HT1080 (cell line): ENCODE measurements at places on chromosomes 7 and 10. TPM values are rescaled to one million over a fixed set of nuclear protein-coding genes. Genes with fewer than 3 reads are reported as not detected.
A peak's percentile ranks its signal among the peaks of the same experiment; 100 is the strongest.

DNA sequence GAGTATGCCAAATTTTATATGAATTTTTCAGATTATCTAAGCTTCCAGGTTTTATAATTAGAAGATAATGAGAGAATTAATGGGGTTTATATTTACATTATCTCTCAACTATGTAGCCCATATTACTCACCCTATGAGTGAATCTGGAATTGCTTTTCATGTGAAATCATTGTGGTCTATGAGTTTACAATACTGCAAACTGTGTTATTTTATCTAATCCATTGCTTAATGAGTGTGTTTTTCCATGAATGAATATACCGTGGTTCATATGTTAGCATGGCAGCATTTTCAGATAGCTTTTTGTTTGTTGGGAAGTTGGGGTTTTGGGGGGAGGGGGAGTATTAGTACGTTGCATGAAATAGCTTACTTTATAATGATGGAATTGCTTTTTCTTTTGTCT is 44.5 kb downstream of the FGFBP3 start:
- no peak for DNase-seq

DNA sequence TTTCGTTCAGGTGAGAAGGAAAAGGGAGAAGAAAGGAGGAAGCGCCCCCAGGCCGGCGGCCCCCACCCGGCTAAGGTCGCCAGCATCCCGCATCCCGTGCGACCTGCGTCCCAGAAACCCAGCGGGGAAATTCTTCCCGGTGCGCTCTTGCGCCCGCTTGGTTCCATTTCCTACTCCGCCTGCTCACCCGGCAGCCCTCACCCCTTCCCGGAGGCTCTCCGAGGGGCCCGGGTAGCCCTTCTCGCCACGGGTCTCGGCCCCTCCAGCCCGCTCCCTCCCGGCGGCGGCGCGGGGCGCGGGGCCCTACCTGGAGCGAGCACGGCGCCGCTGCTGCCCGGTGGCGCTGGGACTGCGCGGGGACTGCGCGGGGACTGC is at the start of gene PRKCQ:
TSS of gene PRKCQ (minus strand) at position 373 of the 375 bp plus-strand sequence. CDS start 65,141 bp downstream, outside the sequence.
- DNase-seq: no peak

DNA sequence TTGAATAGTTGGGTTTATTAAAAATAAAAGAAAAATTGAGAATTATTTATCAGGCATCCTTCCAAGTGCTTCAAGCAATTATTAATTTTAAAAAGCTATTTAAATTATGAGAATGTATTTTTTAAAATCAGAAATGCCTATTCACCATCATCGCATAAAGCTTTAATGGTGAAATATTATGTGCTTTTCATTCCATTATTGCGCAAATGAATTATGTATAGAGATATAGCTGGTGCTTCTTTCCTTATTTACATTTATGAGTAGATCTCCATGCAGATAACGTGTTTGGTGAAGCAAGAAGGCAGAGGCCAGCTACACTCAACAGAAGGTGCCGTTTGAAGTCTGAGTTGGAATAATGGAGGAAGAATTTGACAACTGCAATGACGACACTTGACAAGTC is 549.1 kb upstream of the DPP6 start:
- no peak for DNase-seq

The PRSS1 gene
- not detected in 2 replicates for total RNA-seq

The LRRC61 gene
- total RNA-seq: not detected in 2 replicates

- peak; percentile 93 for DNase-seq
These were observed 93.2 kb downstream of the ZRANB1 start for GRCh38 chr10:125035136-125035535.

The HABP2 gene
- not detected in 2 replicates for total RNA-seq

DNA sequence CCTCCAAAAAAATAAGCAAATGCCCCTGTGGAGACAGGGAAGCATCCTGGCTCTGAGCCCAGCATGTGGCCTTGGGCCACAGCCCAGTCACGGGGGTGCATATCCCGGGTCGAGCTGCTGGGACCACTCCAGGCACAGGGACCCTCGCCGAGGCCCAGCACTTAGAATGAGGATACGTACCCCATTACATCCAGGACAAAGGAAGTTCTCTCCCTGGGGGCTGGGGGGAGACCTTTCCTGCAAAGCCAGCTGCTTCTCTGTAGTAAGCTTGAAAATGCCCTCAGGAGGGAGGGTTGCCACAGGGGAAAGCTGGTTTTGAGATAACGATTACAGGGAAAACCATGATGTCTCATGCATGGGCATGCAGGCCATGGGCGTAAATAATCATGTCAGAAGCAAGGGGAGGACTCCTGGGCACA is 75.5 kb downstream of the HIPK2 start:
- DNase-seq: no peak

The DNMBP gene
- total RNA-seq: 24.7 and 31.9 TPM in 2 replicates

The SVIL gene
- 8.0 and 8.2 TPM in 2 replicates for total RNA-seq

The RELN gene
- total RNA-seq: 0.02 and 0.03 TPM in 2 replicates

- no peak for DNase-seq
These were observed 47.0 kb upstream of the RASGEF1A start for GRCh38 chr10:43313901-43314300.

GRCh38 chr7:134567368-134567767 is 18.5 kb downstream of the AKR1B15 start:
- DNase-seq: no peak

The CCDC172 gene
- total RNA-seq: not detected in 2 replicates

The PPIA gene
- total RNA-seq: 5,336 and 5,878 TPM in 2 replicates

DNA sequence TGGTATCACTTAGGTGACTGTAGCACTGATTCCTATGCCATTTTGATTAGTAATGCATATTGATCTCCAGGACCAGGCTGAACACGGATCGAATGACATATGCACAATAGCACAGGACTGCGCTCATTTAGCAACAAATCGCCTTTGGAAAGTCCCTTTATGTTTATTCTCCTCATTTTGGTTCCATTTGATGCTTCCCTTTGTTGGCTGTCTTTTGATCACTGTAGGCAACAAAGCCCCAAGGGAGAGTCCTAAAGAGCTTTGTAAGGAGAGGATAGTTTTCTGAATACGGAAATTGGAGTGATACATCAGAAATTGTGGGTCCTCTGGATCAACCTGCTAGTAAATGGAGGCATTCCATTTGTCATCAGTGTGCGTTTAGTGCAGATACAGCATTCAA is 1111.4 kb downstream of the SORCS1 start:
- DNase-seq: no peak

GRCh38 chr7:55409482-55410225 is 44.5 kb downstream of the LANCL2 start:
- no peak for DNase-seq

DNA sequence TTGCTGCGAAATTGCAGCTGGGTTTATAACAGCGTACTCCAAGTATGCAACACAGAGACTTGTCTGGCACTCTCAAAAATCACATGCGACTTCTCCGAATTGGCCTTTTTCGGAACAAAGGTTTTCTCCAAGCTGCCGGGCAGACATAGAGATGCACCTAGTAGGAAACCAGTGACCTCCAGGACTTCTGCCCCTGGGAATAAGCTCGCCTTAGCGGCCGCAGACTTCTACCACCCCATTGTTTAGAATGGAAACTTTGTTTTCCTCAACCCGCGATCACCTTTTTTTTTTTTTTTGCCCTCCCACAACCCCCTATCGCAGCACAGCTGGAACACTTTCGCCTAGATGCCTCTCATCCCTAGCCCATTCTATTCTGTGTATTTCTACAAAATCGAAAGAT is 4.9 kb upstream of the HOXA10 start:
- DNase-seq: no peak

- DNase-seq: peak; percentile 47
These were observed 40.6 kb downstream of the AKR1B15 start for GRCh38 chr7:134589491-134589941.

The TNS3 gene
- 32.6 and 38.2 TPM in 2 replicates for total RNA-seq

The ZNF736 gene
- 2.1 and 3.5 TPM in 2 replicates for total RNA-seq

The TMEM229A gene
- not detected in 2 replicates for total RNA-seq

GRCh38 chr7:38448054-38448453 is 174.6 kb upstream of the TARP start:
- no peak for DNase-seq

The PHF14 gene
- 29.4 and 30.7 TPM in 2 replicates for total RNA-seq

GRCh38 chr10:114250236-114250635 is 11.2 kb downstream of the VWA2 start:
- DNase-seq: no peak

- DNase-seq: no peak
These were observed 4.9 kb upstream of the DNTT start for GRCh38 chr10:96299383-96299782.

GRCh38 chr7:127798023-127798422 is 146.0 kb downstream of the SND1 start:
- no peak for DNase-seq

The PCLO gene
- total RNA-seq: 1.4 and 2.2 TPM in 2 replicates

DNA sequence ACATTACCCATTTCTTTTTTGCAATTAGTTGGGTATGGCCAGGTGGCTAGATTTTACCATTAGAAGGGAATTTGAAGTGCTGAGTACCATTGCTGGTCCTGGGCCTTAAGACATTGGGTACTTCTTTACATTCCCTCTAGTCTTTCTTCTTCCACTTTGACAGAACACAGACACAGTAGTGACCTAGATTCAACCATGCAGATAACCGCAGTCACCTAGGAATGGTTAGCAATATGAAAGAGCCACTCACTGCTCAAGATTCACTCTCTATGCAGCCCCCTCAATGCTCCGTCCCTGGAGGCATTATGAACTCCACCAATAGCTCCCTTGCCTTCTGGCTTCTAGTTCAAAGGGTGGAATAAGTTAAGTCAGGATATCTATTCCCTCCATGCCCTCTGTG is 16.2 kb upstream of the PON1 start:
- no peak for DNase-seq

DNA sequence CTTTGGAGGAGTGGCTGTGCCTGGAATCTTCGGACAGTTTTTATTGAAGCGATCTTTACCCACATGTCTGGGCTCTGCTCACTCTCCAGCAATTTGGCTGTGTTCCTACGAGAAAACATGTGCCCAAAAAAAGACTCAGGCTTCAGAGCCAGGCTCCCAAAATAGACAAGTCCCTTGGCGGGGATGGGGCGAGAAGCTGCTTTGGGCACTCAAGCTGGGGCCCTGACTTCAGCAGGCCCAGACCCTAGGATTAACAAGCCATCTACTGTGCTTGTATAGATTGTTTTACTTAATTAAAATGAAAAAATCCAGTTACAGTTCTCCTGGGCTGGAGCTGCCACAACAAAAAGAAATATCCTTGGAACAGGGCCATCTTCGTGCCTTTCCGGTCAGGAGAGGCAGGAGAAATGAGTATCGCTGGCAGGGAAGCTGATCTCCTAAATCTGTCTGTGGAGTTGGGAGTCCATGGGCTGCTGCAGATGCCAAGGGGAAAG is 51.4 kb upstream of the PDCD4 start:
- no peak for DNase-seq

- no peak for DNase-seq
These were observed 178.0 kb upstream of the BMPER start for GRCh38 chr7:33727315-33727714.

The ITIH2 gene
- total RNA-seq: not detected in 2 replicates

The KIAA1217 gene
- total RNA-seq: 2.1 and 2.4 TPM in 2 replicates

GRCh38 chr7:157527686-157528085 is 190.9 kb downstream of the DNAJB6 start:
- DNase-seq: no peak

- no peak for DNase-seq
These were observed 2.8 kb downstream of the AKR1C4 start for GRCh38 chr10:5199398-5199797.

GRCh38 chr7:154975984-154976383 is 26.9 kb downstream of the PAXIP1 start:
- DNase-seq: no peak

DNA sequence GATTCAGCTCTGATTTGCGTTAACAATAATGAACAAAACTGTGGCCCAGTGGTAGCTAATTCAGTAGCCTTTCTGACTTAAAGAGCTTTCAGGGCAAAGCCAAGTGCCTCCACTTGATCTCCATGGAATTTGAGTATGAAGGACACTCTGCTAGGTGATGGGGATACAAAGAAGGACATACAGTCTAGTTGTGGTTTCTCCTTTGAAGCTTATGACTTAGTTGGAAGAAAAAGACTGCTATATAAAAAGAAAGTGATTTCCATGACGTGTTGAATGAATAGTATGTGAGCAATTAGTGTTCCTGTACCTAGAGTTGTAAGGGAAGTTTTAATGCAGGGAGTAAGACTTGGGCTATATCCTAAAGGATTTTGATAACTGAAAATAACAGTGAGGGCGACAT is 8.3 kb downstream of the PDCD4 start:
- no peak for DNase-seq

- DNase-seq: no peak
These were observed 475.8 kb upstream of the C7orf33 start for GRCh38 chr7:148114804-148115203.

GRCh38 chr10:86945361-86946212 is 11.8 kb downstream of the MMRN2 start:
- no peak for DNase-seq

DNA sequence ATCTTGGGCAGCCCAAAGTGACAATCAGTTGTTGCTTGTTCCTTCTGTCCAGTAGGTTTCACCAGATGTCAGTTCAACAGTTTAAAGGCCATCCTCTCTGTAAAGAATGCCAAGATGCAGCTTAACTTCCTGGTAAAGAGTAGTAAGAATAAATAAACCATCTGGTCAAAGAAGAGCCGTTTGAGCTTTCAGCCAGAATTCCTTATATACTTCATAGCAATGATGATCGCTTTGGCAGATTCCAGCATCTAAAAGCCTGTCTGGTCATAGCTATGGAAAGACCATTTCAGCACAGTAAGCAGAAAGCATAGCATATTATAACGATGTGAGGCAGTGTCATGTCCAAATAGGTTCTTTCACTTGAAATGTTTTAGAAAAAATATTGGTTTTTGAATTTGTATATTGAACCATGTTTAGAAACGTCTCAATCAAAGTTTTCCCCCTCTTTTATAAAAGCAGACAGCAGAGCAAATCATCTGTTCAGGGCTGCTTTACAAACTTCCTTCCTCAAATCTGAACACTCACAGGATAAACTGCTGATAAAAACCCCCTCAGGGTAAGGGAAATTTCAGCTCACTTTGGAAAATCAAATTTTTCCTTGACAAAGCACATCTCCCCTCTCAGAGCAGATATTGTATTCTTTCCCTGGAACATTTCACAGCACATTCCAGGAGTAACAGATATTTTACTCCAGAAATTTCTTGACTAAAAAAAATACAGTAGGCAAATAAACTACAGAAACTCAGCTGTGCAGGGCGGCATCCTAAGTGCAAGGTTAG is 184.1 kb downstream of the NOC3L start:
- DNase-seq: no peak

DNA sequence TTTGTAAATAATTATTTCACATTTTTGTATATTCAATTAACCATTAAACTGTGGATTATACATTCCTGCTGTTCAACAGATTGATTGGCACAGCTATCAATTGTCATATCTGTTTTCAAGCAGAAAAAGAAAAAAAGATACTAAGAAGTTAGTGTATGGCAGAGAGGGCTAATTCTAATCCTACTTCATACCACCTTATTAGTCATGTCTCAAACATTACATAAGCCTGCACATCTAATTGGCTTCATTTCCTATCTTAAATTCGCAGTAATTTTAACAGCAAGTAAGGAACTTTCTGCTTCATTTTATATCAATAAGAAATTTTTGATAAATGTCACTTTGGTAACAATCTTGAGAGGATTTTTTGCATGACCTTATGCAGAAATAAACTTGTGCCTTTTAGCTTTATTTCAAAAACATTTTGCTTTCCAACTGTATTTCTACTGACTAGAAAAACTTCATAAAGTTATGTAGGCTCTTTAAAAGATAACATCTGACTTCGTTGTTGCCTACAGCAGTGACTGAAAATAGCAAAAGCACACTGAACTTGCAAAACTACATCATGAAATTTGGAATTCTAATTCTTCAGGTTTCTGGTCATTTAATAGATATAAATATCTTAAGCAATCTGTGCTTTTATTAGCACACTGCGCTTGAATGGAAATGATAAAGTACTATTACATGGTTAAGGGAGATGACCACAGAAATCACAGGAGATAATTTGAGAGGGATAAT is 111.5 kb downstream of the SEMA3C start:
- no peak for DNase-seq

GRCh38 chr7:104207348-104207730 is 474 bp downstream of the ORC5 start:
- DNase-seq: no peak
